ENCODE measurements at places on chromosomes 11 and 22.
A peak's percentile ranks its signal among the peaks of the same experiment; 100 is the strongest.

- no peak for DNase-seq
These were observed 163.4 kb downstream of the ADAMTS15 start for GRCh38 chr11:130611791-130612251.

GRCh38 chr11:9820260-9820659, 156.4 kb downstream of the SWAP70 start:
- peak; percentile 21 for DNase-seq

DNA sequence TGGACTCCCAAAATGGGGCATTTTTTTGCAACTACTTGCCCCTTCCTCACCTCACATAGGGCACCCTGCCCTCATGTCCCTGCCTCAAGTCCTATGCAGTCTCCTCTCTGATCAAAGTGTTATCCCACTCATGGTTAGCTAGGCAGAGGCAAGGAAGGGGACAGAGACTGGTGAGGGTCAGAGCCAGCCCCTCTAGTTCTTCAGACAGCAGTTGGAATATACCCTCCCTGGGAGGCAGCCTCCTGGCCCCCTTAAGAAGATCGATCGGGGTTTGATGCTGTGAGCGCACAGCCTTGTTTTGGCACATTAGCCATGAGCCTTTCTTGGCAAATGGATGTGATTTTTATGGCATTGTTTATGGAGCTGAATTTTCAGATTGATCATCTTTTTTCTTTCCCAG, 436.9 kb downstream of the BUD13 start:
- no peak for DNase-seq

DNA sequence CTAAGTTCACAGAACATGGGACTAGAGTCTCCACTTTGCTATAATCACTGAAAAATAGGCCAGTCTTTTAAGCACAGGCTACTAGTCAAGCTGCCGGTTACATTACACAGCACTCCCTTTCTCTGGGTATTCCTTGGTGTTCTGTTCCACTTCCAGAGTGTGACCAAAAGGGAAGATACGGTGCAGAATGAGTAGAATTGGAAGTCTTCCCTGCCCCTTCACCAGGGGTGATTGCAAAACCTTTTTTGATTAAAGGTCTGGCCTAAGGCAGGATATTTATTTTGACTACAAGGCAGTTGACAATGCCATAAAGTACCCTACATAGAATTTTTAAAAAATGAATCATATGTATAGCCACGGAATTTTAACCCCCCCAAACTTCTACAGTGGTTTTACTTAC, 59.6 kb upstream of the ADORA2A start:
- DNase-seq, result no peak

- peak; percentile 21 for DNase-seq
These were observed 100.5 kb downstream of the WT1 start for GRCh38 chr11:32334822-32335221.

GRCh38 chr11:103949781-103950180, 86.7 kb upstream of the DDI1 start:
- no peak for DNase-seq

GRCh38 chr11:1542267-1542666, 29.8 kb downstream of the DUSP8 start:
- DNase-seq, result peak; percentile 54

DNA sequence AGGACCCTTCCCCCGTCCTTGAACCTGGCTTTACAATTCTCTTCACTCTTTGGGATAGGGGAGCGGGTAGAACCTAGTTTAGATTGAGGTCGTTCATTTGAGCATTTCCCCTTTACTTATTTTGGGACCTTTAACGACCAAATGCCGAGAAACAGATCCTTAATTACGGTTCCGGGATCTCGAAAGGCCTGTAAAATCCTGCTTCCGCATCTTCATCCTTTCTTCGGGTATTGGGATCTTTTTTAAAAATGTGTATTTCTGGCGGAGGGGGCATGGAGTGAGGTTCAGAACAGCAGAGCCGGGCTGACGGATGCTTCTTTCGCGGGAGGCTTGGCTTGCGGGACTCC, 395 bp upstream of the HIPK3 start:
- peak; percentile 77 for DNase-seq

DNA sequence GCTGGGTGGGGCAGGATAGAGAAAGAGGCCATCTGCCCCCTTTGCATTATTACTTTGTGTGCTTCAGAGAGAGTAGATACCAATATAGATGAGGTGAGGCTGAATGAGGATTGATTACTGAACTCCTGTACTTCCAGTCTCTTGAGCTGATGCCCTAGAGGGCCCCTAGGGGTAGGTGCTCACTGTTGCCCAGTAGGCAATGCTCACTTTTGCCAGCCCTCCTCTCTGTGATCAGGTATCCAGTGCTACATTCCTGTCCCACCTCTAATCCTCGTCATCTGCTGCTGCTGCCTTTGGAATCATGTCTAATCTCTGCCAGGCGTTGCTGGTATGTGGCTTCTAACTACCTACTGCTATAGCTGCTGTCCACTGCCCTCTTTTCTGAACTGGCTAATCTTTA, 57.2 kb downstream of the CCDC83 start:
- DNase-seq, result peak; percentile 73

DNA sequence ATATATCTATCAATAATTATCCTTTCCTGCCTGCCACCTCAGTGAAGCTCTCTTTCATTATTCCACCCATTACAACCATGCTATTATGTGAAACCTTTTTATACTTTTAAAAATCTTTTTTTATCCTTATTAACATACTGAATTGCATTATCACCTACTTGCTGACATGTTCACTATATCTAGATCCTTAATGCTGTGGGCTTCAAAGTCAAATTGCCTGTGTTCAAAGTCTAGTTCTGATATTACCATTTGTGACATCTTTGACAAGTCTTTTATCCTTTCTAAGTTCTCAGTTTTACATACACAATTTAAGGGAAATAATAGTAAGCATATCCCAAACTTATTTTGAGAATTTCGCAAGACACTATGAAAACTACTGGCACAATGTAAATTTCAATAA, 2239.4 kb downstream of the LRRC4C start:
- no peak for DNase-seq

DNA sequence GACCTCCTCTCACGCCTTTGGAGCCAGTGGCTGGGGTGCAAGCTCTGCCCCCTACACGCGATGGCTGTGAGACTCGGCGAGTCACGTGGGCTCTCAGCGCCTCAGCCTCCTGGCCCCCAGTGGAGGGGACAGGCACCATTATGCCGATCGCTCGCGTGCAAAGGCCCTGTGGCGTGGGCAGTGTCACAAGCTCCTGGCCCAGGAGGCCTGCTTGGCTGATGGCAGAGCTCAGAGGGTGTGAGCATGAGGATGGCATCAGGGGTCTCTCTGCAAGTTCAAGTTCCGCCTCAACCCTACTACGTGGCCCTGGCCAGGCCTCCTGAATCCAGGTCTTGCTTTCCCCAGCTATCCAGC, 90.8 kb upstream of the KCNQ1OT1 start:
- DNase-seq, result no peak

- DNase-seq, result no peak
These were observed 31.7 kb downstream of the NEAT1 start for GRCh38 chr11:65454311-65454695.

GRCh38 chr11:115982666-115983065, 478.5 kb upstream of the CADM1 start:
- no peak for DNase-seq

DNA sequence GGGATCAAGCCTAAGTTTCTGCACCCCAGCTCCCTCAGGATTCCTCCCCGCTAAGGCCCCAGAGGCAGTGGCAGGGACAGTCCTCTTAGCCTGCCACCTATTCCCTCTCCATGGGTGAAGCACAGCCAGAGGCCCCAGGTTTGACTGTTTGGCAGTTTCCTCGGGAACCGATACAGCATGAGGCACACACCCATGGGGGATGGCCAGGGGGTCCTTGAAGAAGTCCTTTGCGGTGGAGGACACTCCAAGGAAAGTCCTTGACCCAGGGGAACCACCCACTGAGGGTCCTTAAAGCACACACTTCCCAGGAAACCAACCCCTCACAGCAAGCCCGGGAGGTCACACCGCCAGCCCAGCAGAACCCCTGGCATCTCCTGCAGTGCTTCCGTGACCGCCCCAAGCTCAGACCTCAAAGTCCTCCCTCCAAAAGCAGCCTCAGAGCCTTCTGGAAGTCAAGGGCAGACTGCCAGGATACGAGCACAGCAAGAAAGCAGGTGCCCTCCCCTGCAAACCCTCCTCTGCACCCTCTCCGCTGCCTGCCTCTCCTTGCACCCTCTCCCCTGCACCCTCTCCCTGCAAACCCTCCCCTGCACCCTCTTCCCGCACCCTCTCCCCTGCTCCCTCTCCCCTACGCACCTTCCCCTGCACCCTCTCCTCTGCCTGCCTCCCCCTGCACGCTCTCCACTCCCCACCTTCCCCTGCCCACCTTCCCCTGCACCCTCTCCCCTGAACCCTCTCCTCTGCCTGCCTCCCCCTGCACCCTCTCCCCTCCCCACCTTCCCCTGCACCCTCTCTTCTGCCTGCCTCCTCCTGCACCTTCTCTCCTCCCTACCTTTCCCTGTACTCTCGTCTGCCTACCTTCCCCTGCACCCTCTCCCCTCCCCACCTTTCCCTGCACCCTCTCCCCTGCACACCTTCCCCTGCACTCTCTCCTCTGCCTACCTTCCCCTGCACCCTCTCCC, 1.4 kb downstream of the SIGIRR start:
- DNase-seq, result peak; percentile 34

GRCh38 chr11:117010808-117011540, 87.3 kb downstream of the SIK3 start:
- DNase-seq, result no peak

GRCh38 chr22:22507743-22508273, 734 bp downstream of the ZNF280B start:
- no peak for DNase-seq

DNA sequence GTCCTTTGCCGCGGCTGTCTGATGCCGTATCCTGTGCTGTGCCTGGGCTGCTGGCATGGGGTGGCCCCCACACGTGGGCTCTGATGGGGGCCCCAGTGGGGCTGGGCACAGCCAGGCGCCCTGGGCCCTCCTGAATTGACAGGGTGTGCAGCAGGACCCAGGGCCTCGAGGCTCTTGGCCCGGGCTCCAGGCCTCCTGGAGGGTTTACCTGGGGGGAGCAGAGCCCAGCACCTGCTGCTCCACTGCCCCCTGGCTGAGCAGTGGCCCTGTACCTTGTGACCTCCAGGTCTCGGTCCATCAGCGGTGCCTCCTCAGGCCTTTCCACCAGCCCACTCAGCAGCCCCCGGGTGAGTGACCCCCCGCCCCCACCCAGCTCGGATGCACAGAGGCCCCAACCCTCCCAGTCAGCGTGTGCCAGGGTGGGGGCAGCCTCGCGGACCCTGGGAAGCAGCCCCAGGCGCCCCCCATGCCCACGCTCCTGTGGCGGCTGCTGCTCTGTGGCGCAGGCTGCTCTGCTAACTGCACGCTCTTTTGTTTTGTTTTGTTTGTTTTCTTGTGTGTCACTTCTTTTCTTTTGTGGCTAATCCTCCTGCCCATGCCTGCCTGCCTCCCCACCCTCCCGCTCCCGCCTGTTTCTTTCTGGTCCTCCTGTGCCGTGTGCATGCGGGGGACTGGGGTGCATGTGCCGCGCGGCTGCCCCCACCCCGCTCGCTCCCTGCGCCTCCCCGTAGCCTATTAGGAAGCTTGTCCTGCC, 36.9 kb downstream of the MOB2 start:
- no peak for DNase-seq

DNA sequence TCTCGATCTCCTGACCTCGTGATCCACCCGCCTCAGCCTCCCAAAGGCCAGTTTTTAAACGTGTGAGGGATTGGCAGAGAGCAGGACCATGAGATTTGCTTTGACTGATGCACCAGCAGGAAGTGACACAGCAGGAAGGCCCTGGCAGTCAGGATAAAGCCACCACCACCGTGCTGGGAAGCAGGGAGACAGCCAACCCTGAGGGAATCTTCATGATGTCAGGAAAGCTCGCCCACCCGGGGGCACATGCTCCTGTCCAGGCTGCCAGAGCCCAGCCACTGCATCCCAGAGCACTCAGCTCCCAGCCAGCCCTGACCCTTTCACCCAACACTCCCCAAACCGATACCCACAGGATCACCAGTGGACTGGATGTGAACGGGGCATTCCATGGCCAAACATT, 6.1 kb downstream of the TUBGCP6 start:
- DNase-seq, result no peak

GRCh38 chr22:45774001-45774670, 102.5 kb downstream of the ATXN10 start:
- no peak for DNase-seq

DNA sequence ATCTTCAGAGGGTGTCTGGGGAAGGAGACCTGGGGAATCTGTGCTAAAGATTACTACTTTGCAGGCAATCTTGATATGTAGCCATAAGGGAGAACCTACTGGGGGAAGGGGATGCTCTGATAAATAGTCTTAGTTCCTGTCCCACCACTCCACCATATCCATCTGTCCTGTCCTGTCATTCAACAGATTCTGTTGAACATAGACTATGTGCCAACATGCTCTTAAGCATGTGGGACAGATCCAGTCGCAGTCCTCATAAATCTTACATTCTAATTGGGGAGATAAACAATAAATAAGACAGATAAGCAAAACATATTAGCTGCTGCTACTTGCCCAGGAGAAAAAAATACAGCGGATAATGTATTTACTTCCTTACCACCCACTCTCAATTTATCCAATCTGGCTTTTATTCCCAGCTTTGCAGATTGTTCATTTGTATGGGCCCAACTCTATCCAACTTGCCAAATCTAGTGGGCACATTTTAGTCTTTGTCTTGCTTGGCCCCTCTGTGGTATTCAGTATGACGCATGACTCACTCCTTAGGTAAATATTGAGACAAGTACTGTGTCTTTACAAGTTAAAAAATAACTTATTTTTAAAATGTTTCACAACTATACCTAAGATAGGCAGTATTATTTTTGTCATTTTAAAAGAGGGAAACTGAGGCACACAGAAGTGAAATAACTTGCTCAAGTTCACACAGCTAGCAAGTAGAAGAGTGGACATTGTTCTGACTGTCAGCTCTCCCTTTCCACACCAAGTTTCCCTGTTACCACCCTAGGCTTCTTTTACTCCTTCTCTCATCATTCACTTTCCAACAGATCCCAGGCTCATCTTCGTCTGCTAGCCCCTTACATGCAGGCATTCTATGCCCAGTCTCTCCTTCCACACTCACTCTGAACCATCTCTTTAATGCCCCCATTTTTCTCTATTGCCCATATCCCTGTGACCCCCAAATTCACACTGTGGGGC, 133.6 kb upstream of the SESN3 start:
- peak; percentile 57 for DNase-seq

DNA sequence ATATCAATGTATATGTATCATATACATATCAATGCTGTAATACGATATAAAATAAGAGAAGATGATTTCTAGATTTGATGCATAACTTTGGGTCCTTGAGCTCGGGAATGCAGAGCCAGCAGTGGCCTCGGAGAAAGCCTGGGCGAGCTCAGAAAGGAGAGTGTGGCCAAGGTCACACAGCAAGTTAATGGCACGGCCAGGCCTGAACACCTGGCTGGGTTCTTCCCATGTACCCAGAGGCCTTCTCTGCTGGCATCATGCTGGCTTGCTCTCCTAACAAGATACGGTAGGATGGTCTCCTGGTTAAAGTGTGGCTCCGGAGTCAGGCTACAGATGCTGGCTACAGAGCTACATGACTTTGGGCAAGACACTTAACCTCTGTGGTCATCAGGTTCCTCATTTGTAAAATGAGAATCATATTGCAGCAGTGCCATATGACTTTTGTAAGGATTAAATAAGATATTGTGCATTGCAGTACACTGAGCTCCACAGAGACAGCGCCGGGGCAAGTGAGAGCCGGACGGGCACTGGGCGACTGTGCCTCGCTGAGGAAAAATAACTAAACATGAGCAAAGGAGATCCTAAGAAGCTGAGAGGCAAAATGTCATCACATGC, 29.9 kb downstream of the TPST2 start:
- no peak for DNase-seq

All from NCI-H69 (cell line).